H9 (cell line): ENCODE measurements at places on chromosomes 2 and 18.

- H3K27me3 ChIP-seq: no peaks in the 10 kb centered on the region
- H3K27ac ChIP-seq: no peak overlapping the region
- no peak overlapping the region for H3K4me3 ChIP-seq
- DNase-seq: no peak
These were observed 90.0 kb upstream of the TAF1B start for GRCh38 chr2:9753276-9753600.

DNA sequence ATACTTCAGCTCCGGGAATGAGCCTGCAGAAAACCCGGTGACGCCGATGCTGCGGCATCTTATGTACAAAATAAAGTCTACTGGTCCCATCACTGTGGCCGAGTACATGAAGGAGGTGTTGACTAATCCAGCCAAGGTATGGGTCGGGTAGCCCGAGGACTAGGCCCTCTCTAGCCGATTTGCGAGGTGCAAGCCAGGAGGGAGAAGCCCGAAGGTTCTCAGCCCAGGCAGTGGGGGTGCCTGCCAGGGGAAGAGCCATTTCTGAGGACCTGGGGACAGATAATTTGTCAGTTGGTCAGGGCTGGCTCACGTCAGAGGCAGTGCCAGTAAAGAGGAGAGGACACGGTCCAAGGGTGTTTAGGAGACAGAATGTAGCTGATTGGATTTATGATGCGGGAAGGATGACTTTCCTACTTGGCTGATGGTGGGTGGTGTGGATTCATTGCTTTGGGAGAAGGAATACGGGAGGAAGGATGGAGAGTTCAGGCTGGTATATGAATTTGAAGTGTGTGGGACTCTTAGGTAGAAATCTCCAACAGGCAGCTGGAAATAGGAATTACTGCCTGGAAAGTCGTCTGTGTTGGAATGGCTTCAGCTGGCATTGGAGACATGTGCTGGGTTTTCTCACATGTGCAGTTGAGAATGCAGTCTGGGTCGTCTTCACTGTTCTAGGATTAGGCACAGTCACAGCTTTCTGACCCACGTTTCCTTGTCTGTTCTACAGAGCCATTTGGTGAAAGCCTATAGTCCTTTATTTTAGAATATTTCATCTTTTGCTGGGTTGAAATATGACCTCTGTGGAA lies 874 bp downstream of the NDUFAF7 start:
- DNase-seq: no peak
- H3K36me3 ChIP-seq: peaks cover 26% of the 10 kb centered on the region
- H3K4me1 ChIP-seq: peaks cover 4% of the 10 kb centered on the region; the same call in 1 of the 2 replicates

GRCh38 chr2:31227711-31228125 lies 6.2 kb upstream of the EHD3 start:
- H3K27ac ChIP-seq: no peak overlapping the region
- no peaks in the 10 kb centered on the region for H3K4me1 ChIP-seq
- peak; percentile 12 for DNase-seq
- H3K36me3 ChIP-seq: no peaks in the 10 kb centered on the region

- no peak overlapping the region for H3K4me3 ChIP-seq
- DNase-seq: peak; percentile 86
- H3K4me1 ChIP-seq: no peaks in the 10 kb centered on the region
These were observed 31.4 kb upstream of the YPEL5 start for GRCh38 chr2:30115141-30115980.

GRCh38 chr2:153967248-153967973 lies 95.7 kb downstream of the GALNT13 start:
- no peaks in the 10 kb centered on the region for H3K27me3 ChIP-seq
- DNase-seq: no peak
- H3K27ac ChIP-seq: no peak overlapping the region
- no peak overlapping the region for H3K4me3 ChIP-seq

DNA sequence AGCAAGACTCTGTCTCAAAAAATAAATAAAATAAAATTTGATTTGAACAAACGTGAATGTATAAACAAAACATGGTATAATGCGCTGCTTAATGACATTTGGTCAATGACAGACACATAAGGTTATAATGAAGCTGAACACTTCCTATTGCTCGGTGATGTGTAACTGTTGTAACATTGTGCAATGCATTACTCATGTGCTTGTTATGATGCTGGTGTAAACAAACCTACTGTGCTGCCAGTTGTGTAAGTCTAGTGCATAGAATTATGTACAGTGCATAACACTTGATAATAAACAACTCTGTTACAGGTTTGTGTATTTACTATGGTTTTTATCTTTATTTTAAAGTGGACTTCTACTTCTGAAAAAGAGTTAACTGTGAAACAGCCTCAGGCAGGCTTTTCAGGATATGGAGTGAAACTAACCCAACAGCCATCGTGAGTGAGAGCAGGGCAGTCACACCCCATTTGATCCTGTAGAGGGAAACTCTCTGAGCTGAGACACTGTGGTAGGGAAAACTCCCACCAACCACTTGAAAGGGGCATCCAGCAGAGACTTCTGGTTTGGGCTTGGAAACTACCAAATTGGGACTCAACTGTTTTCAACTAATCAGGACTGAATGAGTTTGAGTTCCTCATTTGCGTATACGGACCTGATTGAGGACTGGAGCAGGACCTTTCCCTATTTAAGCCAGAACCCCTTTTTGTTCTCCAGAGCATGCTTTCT lies 8.7 kb upstream of the RPRD1A start:
- H3K4me1 ChIP-seq: no peaks in the 10 kb centered on the region
- no peak overlapping the region for H3K4me3 ChIP-seq
- no peak for DNase-seq
- H3K27me3 ChIP-seq: no peaks in the 10 kb centered on the region
- no peak overlapping the region for H3K27ac ChIP-seq
- H3K36me3 ChIP-seq: peaks cover 10% of the 10 kb centered on the region

- no peaks in the 10 kb centered on the region for H3K4me1 ChIP-seq
- peak; percentile 81 for DNase-seq
- H3K27me3 ChIP-seq: no peaks in the 10 kb centered on the region
- peaks cover 6% of the 10 kb centered on the region for H3K36me3 ChIP-seq
- H3K27ac ChIP-seq: no peak overlapping the region
These were observed 4.1 kb upstream of the LOXHD1 start for GRCh38 chr18:46660957-46661749.

DNA sequence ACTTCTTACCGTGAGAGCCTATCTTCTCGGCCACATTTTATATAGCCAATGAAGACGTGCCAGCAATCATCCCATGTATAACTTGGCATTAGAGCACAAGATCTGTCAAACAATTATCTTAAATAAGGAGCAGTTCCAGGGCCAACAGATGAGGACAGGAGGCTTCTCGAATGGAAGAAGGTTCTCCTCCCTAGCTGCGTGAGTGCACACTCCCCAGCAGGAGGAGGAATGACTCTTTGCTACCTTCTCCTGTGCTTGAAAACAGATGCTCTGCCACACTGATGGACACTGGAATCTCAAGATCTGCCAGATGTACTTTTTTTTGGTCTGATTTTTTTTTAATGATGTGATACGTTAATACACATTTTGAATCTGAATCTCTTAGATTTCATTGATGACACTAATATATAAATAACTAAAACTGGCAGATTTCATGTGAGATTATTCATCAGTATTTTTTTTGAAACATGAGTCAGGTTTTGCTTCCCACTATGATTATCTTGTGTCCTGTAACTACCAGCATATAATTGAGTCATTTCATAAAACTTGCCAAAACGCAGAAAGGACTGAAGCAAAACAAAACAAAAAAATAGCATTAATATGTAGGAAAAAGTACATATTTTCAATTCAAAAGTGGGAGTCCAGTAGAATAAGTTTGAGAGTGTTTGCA lies 626 bp upstream of the VIT start:
- H3K27ac ChIP-seq: no peak overlapping the region
- no peaks in the 10 kb centered on the region for H3K27me3 ChIP-seq
- no peak overlapping the region for H3K4me3 ChIP-seq
- no peak for DNase-seq

- H3K27me3 ChIP-seq: no peaks in the 10 kb centered on the region
- no peak for DNase-seq
- H3K36me3 ChIP-seq: no peaks in the 10 kb centered on the region
These were observed 73.9 kb upstream of the SOX11 start for GRCh38 chr2:5618271-5618670.

DNA sequence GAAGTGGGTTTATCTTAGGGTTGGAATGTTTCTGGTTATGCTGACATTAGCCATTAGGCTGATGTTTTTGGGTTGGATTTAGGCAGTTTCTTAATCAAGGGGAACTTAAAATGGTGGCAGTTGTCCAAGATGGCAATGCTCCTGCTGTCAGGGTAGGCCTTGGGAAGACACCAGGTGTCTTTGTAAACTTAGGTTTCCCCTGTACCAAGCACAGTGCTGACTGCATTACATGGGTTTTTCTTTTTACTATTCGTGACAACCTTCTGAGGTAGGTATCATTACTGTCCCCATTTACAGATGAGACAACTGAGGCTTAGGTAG lies 528 bp upstream of the ATG16L1 start:
- peaks cover 27% of the 10 kb centered on the region for H3K36me3 ChIP-seq
- no peak for DNase-seq
- no peak overlapping the region for H3K27ac ChIP-seq
- H3K4me1 ChIP-seq: peaks cover 3% of the 10 kb centered on the region; the same call in 1 of the 2 replicates
- no peaks in the 10 kb centered on the region for H3K27me3 ChIP-seq

DNA sequence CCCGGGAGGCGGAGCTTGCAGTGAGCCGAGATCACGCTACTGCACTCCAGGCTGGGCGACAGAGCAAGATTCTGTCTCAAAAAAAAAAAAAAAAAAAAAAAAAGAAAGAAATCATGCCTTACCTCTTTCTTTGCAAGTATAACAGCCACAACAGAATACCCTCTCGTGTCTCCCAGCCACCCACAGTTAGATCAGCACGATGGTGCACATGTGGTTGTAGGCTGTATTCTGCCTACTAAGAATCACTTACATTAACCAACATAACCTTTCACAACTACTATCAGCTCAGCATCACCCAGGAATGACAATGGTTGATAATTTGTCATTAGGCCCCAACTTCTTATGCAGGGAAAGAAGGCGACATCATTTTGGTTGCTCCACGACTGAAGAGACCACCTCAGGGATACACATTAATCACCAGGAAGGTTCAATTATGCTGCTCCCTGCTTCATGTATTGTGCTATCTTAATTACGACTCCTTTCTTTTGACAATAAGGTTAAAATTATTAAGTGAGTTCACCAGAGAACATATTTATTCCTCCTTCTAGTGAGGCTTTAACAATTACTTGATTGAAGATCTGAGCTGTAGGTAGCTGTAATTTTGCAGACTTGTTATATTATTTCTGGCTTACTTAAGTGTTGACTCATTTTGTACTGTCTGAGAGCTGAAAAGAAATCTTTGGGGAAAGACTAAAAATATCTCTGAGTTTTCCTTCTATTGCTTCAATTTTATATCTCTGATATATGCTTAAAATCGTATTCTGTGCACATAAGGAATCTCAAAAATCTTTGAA lies 120.1 kb downstream of the LRP1B start:
- H3K27me3 ChIP-seq: no peaks in the 10 kb centered on the region
- H3K27ac ChIP-seq: no peak overlapping the region
- DNase-seq: no peak
- no peak overlapping the region for H3K4me3 ChIP-seq
- no peaks in the 10 kb centered on the region for H3K36me3 ChIP-seq

DNA sequence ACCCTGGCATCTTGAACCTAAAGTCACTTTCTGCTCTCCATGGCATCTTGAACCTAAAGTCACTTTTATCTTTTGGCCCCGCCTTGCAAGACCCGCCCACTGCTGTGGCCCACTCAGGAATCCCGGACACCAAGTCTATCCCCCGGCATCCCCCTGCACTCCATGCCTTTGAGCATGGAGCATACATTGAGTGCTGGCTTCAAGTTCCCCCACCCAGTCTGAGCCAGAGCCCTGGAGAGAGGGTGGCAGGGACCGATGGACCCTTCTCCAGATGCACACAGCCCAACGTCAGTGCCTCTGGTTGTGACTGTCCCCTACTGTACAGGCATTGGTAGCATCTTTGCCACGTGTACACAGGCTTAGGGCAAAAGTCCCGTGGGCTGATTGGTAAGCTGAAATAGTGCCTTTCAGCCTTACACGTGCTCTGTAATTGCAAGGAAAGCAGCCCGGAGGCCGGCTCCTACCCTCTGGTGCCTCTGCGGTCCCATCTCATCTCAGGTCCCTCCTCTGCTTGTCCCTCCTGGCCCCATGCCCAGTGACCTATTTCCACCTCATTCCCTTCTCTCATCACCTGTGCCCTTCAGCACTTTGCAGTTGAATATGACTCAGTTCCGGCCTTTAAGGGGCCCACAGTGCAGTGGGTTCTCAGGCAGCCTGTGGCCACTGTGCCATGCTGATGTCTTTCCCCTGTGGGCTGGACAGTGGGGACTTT lies 154.0 kb downstream of the INHBB start:
- no peaks in the 10 kb centered on the region; the same call in 1 of the 2 replicates for H3K27me3 ChIP-seq
- no peaks in the 10 kb centered on the region for H3K4me1 ChIP-seq
- DNase-seq: no peak
- no peaks in the 10 kb centered on the region for H3K36me3 ChIP-seq
- H3K4me3 ChIP-seq: no peak overlapping the region

DNA sequence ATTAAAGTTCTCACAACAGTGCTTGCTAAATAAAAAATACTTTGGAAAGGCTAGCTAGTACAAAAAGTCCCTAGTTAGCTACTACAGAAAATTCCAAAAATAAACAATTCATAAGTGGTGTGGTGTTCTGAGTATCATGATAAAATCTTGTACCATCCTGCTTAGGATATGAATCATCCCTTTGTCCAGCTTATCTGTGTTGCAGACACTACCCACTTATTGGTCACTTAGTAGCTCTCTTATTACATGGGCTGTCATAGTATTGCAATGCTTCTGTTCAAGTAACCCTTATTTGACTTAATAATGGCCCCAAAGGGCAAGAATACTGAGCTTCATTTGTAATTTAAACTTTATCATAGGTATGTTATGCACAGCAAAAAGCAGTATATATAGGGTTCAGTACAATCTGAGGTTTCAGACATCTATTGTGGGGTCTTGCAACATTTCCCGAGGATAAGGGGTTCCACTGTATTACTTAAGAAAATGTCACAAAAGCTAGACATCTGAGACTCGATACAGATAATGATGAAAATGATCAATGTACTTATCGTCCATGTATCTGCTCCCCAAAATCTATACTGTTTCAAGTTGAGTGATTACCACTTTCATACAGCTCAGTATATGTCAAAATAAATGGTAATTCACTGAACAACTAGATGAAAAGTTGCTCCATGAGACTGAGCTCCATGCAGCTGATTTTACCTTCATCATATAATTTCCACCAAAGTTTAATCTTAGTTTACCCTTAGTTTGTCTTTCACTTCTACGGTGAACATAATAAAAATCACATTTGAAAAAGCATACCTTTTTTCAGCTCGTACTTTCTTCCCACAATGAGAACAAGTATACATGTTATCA lies 93.8 kb downstream of the C2orf74 start:
- DNase-seq: no peak
- H3K36me3 ChIP-seq: peaks cover 43% of the 10 kb centered on the region
- H3K4me1 ChIP-seq: no peaks in the 10 kb centered on the region
- H3K27me3 ChIP-seq: no peaks in the 10 kb centered on the region
- H3K27ac ChIP-seq: no peak overlapping the region

DNA sequence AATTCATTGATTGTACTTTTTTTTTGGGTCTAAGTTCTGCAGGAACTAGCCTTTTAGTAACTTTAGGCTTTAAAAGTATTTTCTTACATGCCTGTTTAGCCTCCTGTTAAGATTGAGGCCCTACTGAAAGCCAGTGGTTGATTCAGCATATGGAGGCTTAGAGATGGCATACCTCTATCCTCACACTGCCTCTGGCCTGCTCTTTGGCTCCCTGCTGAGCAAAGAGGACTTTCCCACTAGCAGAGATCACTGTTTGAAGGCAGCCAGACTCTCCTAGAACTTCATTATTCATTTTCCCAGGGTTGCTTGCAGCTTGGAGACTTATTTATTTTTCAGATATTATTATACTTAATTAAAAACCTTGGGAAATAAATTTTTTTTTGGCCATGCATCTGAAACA lies 405.6 kb upstream of the MEX3C start:
- H3K36me3 ChIP-seq: peaks cover 8% of the 10 kb centered on the region
- no peak overlapping the region for H3K4me3 ChIP-seq
- no peak overlapping the region for H3K27ac ChIP-seq
- no peak for DNase-seq
